ENCODE measurements at places on chromosomes 13 and 19.

DNA sequence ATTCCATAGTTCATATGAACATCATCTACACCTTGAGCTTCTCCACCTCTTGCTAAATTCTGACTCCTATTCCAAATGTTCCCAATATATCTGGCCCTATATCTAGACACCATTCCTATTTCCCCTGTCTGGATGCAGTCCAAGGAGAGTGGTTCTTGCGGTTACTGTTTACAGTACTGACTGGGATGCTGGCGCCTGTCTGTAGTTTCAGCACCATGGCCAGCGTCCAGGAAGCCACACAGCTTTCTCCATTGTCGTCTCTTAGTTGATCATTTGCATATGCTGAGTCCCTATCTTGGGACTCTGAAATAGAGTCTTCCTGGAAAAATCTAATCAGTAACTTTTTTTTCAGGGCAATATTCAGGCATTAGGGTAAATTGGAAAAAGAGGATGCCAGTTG, 14.9 kb downstream of the LAIR2 start:
- peak; percentile 84 for DNase-seq

GRCh38 chr13:112053167-112053743, 13.7 kb upstream of the SOX1 start:
- DNase-seq = no peak

- DNase-seq = peak; percentile 62
Measured at GRCh38 chr13:26557393-26558073, at the start of gene WASF3. Gene WASF3, plus strand, starts transcription at chr13:26557683. Its CDS starts 84,588 bp downstream, at chr13:26642271.

- DNase-seq = no peak
Measured at GRCh38 chr13:80235166-80235966, 105.6 kb downstream of the SPRY2 start.

GRCh38 chr13:78934336-78934735, 275.4 kb upstream of the OBI1 start:
- DNase-seq = no peak

DNA sequence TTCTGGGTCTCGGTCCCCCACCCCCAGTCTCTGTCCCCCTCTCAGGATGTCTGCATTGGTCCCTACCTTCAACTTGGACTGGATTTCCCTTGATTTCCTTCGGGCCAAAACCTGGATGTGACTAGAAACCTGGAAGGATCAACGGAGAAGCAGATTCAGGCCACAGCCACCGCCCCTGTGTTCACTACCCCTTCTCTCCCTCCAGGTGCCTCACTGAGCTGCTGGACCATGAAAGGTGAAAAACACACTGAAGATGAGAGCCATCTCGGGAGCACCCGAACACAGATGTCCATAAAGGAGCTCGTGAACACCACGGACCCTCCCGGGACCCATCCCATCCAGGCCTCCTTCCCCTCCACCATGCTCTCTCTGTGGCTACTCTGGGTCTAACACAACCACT, 5.0 kb downstream of the TEAD2 start:
- no peak for DNase-seq

DNA sequence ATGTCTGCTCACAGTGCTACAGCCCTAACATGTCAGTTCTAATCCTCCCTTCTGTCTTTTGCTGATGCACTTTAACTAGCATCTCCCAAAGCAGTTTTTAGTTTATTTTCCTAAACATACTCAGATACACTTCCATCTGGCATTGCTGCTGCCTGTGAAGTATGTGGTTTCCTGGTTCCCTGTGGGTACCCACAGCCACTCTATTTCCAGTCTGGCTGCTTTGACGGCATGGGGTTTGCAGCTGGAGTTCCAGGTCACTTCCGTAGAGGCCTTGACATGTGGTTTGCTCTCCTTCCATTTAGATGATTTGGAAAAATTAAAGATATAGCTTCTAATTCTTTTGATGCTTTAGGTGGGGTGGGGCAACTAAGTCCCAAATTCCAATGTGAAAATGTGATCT, 375.5 kb downstream of the PCDH20 start:
- no peak for DNase-seq

GRCh38 chr19:38319421-38320258, at the start of gene KCNK6:
Gene KCNK6, plus strand, starts transcription at chr19:38319845. Its CDS starts 106 bp downstream, at chr19:38319951.
- peak; percentile 62 for DNase-seq

DNA sequence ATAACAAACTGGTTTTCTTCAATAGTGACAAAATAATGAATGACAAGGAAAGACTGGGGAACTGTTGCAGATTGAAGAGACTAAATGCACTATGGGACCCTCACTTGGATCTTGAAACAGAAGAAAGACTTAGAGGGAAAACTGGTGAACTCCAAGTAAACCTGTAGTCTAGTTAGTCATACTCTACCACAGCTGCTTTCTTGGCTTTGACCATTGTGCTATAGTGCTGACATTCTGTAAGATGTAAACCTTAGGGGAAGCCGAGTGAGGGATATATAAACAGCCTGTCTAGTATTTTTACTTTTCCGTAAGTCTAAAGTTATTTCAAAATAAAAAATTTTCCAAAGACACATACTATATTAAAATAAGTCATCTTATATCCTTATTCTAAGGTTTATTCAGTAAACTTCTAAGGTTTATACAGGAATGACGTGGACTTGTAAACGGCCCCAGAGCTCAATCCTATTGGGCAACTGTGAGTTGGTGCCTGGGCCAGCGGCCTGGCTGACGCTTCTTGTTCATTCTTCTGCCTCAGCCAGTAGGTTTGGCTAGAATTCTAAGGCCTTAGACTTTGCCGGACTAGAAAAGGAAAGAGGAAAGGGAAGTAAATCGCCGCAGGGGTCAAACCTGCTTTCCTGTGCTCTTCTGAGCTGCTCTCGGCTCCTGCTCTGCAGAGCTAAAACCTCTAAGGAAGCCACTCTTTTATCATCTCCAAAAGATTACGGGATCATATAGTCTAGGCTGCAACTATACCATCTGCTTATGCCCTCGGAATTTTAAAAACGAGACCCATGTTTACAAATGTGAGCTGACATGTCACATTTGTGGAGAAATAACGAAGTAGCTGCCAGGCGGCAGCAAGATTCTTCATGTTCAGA, 33.6 kb upstream of the UBE2L5 start:
- DNase-seq = no peak

DNA sequence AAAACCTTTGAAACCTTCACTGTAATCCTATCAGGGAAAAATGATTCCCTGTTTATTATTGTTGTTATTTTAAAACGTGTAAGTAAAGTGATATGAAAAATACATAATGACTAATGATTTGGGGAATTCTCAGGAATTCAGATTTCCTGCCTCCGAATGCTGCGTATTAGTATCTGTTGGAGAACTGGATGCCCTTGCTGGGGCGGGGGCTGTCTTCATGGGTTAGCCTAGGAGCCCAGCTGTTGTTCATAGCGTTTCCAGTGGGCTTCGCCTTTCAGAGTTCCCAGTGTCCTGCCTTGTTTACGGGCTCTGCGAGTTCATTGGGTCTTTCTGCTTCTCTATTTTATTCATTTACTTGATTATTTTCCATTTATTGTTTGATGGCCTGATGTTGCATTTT, 18.4 kb downstream of the NAXD start:
- no peak for DNase-seq

GRCh38 chr13:33651766-33652165, 166.2 kb upstream of the RFC3 start:
- no peak for DNase-seq

- no peak for DNase-seq
Measured at GRCh38 chr13:30042891-30043630, 192.6 kb upstream of the UBL3 start.

GRCh38 chr13:34777089-34777913, 164.8 kb upstream of the NBEA start:
- DNase-seq = no peak

DNA sequence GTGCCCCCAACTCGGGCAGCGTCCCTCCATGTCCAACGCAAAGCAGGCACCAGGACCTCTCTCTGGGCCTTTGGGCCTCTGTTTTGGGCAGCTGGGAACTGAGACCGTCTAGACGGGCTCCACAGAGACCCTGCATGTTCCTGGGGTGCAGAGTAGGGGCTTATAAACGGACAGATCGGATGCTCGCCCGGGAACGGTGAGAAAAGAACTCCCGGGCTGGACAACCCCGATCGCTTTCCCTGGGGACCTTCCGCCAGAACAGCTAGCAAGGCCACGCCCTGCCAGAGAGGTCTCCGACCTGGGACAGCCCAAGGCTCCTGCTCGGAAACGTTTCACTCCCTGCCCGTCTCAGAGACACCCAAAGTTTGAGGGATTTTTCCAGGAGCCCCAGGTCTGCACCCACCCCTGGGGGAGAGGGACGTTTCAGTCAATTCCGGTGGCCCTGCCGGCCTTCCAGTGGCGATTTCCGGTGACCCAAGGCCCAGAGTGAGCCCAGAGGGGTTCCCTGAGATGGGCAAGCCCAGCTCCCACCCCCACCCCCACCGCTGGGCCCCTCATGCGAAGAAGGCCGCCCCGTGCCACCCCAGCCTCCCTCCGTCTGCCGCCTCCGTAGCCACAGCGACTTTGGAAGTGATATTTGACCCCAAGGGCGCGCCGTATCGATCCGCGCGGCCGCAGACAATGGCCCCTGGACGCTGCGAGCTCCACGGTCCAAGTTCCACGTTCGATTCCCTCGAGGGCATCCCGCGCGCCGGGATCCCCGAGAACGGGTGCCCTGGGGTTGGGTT, 1.7 kb downstream of the NR2F6 start:
- DNase-seq = no peak

DNA sequence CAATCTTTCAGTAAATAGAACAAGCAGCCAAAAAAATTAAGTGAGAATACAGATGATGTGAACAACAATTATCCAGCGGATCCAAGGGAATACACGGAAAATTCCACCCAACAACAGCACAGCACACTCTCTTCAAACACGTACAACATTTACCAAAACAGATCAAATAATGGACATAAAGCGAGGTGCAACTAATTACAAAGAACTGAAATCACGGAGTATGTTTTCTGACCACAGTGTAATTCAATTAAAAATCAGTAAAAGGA, 26.2 kb downstream of the MIER2 start:
- DNase-seq = no peak

DNA sequence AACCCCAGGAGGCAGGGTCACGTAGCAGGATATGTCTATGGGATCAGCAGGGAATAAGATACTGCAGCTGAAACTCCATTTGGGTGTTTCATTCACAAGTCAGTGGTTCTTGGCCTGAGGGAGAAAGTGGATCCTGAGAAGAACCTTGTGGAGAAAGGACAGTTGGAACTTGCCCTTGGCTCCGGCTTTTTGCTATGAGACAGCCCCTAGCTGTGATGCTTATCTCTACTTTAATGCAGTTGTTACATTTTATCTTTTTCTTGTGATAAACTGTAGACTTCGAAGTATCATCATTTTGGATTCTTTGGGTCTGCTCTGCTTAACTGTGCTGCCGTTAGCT, 6.0 kb upstream of the SCEL start:
- DNase-seq = no peak

DNA sequence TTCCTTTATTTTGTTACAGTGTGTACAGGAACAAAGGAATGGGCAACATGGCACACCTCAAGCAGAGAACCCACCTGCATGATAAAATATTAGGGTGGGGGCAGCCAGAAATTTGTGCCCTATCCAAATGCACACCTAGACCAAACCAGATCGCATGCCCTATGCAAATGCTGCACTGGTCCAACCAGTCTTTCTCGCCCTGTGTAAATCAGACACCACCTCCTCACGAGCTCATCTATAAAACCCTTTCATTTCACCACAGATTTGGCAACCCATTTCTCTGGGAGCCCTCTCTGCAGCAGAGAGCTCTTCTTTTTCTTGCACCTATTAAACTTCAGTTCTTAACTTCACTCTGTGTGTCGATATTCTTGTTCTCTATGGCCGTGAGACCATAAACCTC, 1559.2 kb downstream of the SLITRK1 start:
- no peak for DNase-seq
